Pulmonary artery endothelial cell (primary cell): ENCODE measurements at places on chromosomes 4 and X. TPM values are rescaled to one million over a fixed set of nuclear protein-coding genes. Genes with fewer than 3 reads are reported as not detected.

EFNB1 gene
- total RNA-seq: 64.8 and 71.7 TPM in 2 replicates

DNA sequence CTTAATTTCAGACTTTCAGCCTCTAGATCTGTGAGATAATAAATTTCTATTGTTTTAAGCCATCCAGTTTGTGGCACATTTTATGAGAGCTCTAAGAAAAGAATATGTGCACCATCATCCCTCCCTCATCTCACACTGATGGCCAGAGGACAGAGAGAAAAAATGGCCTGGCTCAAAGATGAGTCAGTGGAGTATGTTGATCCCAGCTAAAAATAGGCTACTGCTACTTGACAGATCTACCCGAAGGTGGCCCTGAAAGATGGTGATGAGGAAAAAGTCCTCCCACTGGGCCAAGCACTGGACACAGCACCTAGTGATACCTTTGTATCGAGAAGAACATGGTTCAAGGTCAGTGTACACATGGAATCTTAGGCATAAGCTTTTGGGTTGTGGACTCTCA lies 38.2 kb upstream of the DCTD start:
- no peak for DNase-seq

DNA sequence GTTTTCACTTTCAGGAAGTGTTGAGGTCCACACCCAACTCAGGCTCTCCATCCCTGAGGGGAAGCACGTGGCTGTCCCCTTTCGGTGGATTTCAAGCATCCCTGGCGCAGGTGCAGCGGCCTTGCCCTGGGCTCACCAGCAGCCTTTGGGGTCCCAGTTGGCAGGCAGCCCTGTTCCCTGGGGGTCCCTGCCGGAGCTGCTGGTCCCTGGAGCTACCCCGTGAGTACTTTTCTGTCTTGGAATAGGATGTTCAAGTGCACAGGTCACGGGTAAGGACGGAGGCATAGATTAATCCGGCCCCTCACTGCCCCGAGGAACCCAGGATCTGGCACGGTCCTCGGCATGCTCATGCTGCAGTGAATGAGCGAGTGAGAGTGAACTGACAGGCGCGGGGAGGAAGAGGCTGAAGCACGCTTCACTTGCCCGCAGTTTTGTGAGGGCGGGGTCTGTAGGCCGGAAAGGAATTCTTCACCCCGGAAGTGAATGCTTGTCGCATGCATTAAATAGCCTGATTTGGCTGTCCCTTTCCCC lies 117.2 kb upstream of the FAT1 start:
- DNase-seq: no peak

- DNase-seq: no peak
Observed at GRCh38 chrX:12447448-12448064, 309.3 kb downstream of the FRMPD4 start.

GRCh38 chr4:89855236-89855635 lies 18.3 kb upstream of the SNCA start:
- DNase-seq: no peak

DNA sequence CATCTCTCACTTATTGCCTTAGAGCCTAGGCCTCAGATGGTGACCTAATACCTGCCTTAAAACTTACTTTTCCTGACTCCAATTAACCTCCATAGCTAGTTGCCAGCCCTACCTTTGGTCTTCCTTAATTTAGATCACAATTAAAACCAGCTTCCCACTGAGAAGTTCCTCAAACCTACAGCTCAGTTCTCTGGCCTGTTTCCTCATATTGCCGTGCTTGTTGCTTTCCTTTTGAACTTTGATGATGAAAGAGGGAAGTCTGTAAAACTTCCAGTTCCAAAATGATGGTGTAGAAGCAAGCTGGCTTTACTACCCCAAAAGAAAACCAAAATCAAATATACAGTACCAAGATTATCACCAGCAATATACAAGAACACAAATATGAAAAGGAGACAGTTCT lies 28.9 kb upstream of the CAMK2D start:
- no peak for DNase-seq
